ENCODE measurements at places on chromosomes 4 and X. TPM values are rescaled to one million over a fixed set of nuclear protein-coding genes. Genes with fewer than 3 reads are reported as not detected.

Gene SOWAHD
- total RNA-seq, result 1.3 TPM

- DNase-seq, result peak; percentile 62
Observed at GRCh38 chrX:49884290-49884862, 5.1 kb downstream of the USP27X start.

GRCh38 chrX:150773634-150774033, 80.4 kb downstream of the MTMR1 start:
- DNase-seq, result no peak

- DNase-seq, result no peak
Observed at GRCh38 chr4:144645631-144646522, at the start of gene HHIP. Gene HHIP, plus strand, starts transcription at chr4:144646156. Its CDS starts 520 bp downstream, at chr4:144646676.

- DNase-seq, result no peak
Observed at GRCh38 chr4:120000591-120001296, 65.9 kb downstream of the MAD2L1 start.

Gene PNMA6A
- total RNA-seq, result 0.81 TPM

DNA sequence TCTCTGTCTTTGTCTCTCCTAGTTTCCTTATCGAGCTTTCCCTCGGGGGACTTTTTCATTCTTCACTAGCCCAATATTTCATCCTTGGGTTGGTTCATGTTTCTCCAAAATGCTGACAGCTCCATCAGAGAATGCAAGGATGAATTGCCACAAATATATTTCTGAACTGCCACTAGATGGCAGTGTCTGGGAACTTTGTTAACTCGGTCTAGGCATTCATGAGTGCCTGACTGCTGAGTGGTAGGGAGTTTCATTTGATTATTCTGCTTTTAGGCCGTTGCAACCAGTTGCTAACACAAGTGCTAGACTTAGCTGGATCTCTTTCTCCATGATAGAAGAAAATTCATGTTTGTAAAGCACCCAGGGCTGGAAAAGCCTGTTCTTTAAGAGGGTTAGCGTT, 73.5 kb upstream of the RAP2C start:
- DNase-seq, result peak; percentile 50

GRCh38 chrX:53047228-53047627, 1.4 kb upstream of the GPR173 start:
- no peak for DNase-seq

GRCh38 chrX:10089378-10089795, 67.4 kb upstream of the CLCN4 start:
- DNase-seq, result no peak

Gene SMAD1
- total RNA-seq, result 18.8 TPM

DNA sequence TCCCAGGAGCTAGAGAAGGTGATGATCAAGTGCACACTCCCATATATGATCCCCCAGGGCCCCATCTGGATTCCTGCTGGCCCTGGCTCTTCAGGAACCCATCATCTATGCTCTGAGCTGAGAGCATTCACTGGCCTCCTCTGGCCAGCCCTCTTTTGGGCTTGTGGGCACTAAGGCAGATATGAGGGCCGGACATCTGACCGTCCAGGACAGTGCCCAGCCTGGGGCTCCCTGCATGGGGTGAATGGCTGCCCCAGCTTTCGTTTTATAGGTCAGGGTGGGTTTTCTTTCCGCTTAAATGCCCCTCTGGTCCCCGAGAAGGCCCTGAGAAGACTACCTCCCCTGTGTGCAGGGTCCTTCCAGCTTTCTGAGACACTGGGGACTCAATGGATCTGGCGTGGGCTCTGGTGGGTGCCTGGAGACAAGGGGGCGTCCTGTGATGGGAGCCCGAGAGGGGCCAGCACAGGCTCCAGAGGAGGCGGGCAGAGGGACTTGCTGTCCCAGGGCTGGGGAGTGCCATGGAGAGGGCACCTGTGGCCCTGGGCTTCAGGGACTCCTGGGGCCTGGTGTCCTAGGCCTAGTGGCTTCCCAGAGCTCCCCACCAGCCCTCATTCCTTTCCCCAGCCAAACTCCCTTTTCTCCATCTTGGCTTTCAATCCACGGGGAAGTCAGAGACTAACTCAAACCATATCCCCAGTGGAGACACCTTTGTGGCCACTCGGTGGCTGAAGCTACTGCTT, 39.5 kb upstream of the GRPEL1 start:
- DNase-seq, result no peak

GRCh38 chr4:160375772-160376452, 1273.0 kb downstream of the RAPGEF2 start:
- no peak for DNase-seq

DNA sequence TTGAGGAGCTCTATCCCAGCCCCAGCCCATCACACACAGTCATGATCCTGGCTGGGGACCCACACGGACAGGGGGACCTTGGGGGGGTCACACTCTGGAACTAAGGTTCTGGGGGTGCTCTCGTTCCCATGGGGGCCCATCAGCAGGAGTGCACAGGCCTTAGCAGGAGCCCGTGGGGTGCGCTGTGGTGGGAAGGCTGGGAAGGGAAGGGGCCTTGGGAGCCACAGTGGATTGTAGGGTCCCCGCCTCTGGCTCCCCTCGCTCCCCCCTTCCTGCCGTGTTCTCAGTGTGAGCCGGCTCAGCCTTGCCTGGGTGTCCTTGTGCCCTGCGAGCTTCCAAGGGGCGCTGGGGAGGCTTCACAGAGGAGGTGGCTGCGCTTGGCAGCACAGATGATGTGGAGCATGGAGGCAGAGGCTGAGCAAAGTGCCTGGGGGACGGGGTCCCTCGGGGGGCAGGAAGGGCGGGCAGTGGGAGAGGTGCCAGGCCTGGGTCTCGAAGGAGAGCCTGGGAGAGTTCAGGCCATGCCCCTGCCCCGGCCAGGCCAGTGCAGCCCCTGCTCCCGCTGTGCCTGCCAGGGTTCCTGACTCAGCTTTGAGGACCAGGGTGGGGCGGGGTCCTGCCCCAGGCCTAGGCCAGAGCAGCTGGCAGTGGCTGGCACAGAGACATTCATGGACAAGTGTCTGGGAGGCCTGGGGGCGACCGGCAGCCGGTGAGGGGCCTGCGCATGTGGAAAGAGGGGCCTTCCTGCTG, 5.5 kb upstream of the HGFAC start:
- no peak for DNase-seq

- no peak for DNase-seq
Observed at GRCh38 chrX:152876931-152877840, 20.7 kb upstream of the ZNF185 start.

Gene NOCT
- total RNA-seq, result 9.0 TPM

DNA sequence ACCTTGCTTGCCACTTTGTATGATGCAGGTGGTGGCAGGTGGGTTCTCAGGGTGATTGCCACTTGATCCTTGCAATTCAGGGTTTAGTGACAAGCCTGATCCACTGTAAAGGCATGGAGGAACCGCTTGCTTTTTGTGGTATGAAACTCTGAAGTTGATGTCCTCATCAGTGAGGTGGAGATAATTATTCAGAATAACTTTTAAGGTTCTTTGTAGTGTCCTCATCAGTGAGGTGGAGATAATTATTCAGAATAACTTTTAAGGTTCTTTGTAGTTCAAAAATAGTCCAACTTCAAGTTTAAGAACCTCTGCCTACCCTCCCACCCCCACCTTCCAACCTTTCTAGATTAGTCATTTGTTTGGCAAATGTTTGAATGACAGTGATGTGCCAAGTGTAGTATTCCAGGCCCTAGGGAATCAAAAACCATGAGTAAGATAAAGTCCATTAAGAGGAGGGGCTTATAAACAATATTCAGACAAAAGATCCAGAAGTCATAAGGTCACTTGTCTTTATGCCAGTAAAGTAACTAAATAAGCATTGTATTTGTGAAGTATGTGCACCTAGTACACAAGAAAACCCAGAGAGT, 51.2 kb downstream of the DCUN1D4 start:
- DNase-seq, result no peak

DNA sequence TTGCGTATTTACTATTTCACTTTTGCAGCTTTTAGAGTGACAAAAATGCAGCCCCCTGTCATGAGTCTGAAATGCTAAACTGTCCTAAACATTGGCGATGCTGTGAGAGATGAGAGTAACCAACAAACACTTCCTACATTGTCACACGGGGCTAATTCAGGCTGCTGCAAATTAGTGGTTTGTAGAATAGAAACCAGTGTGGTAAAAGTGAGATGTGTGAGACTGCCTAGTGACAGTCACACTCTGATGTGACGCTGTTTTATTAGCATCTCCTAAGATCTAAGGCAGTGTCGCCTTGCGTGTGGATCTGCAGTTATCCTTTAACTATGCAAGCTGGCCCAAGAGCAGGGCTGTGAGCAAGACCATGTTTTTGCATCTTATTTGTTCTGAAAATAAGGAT, 800.2 kb upstream of the TENM3 start:
- no peak for DNase-seq

Gene ZMAT1
- 2.9 TPM for total RNA-seq

GRCh38 chr4:173242466-173243250, 74.0 kb downstream of the GALNT7 start:
- no peak for DNase-seq

Gene KLHL2
- total RNA-seq, result 19.1 TPM

Gene NUDT10
- 2.4 TPM for total RNA-seq

- no peak for DNase-seq
Observed at GRCh38 chrX:105872941-105873340, 50.6 kb downstream of the NRK start.

DNA sequence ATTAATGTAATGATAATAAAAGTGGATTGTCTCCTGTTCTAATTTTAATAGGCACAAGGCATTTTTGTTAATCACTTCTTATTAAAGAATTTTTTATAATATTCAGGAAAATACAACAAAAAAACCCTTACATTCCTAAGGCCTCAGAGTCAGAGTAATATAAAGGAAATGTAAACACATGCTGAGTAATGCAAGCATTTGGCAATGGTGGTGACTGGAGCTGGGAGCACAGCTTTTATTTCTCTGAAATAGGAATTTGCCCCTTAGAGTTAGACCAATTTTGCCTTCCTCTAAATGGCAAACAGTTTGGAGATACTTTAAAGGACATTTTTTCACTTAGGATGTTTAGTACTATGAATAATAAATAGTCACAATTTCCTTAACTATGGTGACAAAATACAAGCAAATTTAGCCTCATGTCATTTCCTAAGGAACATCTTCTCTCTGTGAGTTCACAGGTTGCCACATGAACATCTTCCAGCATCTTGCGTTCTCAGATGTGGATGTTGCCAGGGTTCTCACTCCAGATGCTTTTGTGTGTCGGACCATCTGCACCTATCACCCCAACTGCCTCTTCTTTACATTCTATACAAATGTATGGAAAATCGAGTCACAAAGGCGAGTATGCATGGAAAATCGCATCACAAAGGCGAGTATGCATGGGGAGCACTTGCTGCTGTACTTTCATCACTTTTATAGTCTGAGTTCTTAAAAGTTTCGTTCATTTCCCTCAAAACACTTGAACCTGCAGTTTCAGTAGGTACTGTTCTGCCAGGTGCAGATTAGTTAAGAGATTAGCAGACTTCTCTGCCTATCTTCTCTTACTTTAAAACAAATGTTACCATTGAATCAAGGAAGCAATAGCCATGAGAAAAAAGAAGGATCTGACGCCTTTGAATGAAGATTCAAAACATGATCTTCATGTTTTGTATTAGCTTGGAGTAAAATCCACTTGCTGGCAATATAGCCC, 15.9 kb upstream of the F11 start:
- no peak for DNase-seq

DNA sequence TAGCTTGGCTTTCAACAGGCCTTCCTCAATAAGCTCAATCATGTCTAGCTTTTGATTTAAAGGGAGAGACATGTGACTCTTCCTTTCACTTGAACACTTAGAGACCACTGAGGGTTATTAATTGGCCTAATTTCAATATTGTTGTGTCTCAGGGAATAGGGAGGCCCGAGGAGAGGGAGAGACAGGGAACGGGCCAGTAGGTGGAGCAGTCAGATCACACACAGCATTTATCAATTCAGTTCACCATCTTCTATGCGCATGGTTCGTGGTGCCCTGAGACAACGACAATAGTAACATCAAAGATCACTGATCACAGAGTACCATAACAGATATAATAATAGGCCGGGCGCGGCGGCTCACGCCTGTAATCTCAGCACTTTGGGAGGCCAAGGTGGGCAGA, 17.8 kb downstream of the ZNF81 start:
- peak; percentile 60 for DNase-seq

DNA sequence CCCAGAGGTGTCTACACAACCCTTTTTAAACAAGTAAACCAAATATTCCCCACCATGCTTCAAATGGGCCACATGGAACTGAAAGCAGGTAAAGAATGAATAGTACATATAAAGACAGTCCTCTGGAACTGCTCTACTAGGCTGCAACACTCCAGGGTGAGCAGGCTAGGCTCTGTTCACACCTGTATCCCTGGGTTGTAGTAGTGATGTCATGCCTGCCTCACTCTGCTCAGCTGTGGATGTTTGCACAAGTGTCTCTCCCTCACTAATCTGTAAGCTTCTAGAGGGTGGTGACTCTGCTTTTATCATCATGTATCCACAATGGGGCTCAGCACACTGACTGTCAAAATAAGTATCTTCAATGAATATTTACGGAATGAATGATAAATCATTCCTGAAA, 20.4 kb downstream of the LEF1 start:
- no peak for DNase-seq

GRCh38 chrX:41970419-41970818, 47.1 kb upstream of the CASK start:
- DNase-seq, result no peak

Gene GABRB1
- total RNA-seq, result not detected

DNA sequence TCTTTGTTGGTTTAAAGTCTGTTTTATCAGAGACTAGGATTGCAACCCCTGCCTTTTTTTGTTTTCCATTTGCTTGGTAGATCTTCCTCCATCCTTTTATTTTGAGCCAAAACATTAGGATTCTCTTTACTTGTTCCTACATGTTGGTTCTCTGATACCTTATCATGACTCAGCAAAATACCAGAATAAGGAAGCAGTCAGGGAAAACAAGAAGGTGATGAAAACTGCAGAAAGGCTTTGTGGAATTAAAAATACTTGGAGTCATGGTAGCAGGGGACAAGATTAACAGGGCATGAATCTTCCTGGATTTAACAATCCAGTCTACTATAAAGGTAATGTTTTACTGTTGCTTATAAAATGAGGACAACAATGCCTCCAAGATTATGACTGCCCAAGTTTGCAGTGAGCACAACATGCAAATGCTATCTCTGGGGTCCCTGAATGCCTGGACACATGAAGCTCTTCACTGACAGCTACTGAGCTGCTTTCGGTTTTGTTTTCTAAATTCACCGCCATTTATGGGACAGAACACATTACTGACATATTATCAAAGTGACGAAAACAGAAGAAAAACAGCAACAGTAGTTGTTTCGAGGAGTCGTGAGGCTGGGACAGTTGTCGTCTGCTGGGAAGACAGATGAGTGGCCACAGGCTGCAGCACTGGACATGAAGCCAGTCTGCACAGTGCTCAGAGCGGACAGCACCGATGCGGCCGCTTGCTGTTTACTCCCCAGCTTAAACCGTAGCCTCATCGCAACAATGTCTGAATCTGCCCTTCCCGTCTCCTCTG, 174.5 kb upstream of the DKK2 start:
- DNase-seq, result no peak
